A172 (cell line): ENCODE measurements at places on chromosomes 12 and 14.
A peak's percentile ranks its signal among the peaks of the same experiment; 100 is the strongest.

DNA sequence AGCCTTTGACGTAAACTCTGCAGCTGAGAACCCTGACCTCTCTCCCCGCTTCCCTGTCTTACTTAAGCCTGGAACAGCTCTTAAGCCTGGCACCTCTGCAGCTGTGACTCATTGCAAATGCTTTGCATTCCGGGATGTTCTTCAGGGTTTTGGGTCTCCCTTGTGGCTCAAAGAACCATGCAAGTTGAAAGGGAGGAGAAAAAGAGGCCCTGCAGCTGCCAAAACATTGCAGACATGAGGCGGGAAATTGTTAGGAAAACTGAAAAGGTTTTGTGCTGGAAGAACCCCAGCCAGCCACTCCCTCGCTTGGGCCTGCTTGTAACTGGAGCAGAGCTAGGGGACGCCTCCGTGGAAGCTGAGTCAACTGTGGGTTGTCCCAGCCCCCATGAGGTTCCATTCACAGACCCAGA lies 60.2 kb upstream of the FERMT2 start:
- peak; percentile 80 for DNase-seq

DNA sequence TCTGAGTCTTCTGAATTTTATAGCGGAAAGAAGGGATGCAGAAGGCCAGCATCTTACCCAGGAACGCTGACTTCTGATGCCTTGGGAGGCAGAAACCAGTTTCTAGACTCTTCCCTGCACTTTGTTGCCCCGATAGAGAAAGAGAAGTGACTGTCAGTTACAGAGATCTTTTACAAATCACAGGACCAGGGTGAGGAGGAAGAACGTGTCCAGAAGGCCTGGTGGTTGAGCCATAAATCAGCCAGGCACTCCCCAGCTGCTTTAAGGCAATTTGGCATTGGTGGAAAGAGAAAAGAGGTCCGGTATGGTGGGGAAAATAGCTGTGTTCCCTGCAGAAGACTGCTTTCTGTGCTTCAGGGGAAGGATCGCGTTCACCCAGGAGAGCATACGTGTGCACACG lies 88.7 kb upstream of the KCNA1 start:
- DNase-seq: no peak

DNA sequence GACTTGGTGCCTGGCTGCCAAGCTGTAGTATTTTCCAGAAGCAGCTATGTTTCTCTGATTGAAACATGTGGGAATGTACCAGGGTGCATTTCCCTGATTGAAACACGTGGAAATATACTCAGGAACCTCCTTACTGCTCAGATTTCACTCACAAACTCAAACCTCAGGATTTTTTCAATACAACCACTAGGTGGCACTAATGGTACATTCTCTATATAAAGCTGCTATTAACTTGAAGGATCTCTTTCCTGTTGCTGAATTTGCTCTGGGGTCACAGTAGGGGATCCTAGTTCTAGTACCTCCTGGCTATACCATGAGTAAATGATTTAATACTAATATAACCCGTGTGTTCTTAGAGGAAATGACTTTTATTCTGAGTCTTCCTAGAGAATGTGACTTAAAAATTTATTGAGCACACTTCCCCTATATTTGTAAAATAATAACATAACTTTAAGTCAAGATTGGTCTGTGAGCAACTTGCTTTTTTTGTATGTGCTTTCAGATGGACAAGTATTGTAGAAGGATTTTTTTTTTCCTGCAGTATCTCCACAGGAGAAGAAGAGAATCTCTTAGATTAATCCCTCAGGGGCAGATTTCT lies 173.8 kb upstream of the MIS18BP1 start:
- peak; percentile 48 for DNase-seq

- no peak for DNase-seq
Observed at GRCh38 chr14:24368562-24369252, 723 bp downstream of the NFATC4 start.

GRCh38 chr12:28086521-28087155 lies 103.6 kb upstream of the CCDC91 start:
- no peak for DNase-seq

DNA sequence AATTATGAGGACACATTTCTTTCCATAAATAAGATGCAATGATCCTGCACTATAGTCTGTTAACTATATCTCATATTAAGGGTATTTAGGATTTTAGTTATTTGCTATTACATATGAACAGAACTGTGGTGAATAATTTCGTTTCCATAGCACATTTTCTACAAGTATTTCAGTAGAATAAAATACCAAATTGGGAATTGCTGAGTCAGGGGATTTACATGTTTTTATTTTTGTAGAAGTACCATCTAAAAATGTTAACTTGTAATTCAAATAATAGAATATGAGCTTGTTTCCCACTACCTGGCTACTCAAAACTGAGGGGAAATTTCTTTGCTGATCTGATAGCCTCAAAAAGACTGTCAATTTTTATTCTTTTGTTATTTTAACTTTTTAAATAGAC lies 124.1 kb downstream of the SCAF11 start:
- no peak for DNase-seq
